MG63 (cell line): ENCODE measurements at places on chromosomes 3 and 15. TPM values are rescaled to one million over a fixed set of nuclear protein-coding genes. Genes with fewer than 3 reads are reported as not detected.
A peak's percentile ranks its signal among the peaks of the same experiment; 100 is the strongest.

DNA sequence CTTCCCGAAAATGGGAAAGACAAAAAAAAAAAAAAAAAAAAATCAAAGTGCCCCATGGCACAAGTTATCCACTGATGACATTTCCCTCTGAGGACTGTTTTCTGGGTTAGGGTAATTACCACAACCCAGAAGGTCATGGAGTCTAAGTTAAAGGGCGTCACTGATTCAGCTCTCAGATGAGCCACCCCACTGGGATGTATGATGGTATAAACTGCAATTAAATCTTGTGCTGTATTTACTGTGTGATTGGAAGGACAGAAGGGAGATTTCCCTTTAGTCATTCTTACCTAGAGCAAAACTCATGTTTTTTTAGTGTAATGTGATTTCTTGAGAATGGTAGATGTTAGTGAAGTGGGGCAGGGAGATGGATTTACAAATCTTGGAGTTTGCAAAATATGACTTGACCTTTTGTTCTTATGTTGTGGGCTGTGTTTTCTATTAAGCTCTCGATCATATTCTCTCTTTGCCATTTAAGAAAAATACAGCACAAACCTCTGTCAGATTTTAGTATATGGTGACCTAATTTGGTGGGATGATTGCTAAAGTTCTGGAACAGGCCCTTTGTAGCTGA is 244.2 kb downstream of the PTPRG start:
- no peak for DNase-seq

- no peak for DNase-seq
These were observed 134.5 kb upstream of the AADACL2 start for GRCh38 chr3:151599103-151599672.

- DNase-seq: no peak
These were observed 1.7 kb downstream of the BUB1B start for GRCh38 chr15:40162552-40162951.

DNA sequence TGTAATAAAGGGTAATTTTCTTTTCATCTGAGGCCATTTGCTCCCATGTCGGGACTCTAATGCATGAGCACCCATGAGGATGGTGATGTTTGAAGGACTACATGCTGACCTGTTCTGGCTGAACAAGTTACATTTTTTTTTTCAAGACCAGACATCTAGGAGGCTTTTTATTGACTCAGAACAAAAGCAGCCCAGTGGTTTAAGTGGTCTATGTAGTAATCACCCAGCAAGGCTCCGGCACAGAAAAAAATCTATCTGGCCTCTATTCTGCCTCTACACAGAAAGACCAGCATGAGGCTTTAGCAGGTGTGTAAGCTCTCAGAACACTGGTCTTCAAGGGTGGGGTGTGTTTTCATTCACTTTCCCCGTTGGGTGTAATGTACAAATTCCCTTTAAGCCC is 95.1 kb upstream of the ZBED2 start:
- DNase-seq: no peak

DNA sequence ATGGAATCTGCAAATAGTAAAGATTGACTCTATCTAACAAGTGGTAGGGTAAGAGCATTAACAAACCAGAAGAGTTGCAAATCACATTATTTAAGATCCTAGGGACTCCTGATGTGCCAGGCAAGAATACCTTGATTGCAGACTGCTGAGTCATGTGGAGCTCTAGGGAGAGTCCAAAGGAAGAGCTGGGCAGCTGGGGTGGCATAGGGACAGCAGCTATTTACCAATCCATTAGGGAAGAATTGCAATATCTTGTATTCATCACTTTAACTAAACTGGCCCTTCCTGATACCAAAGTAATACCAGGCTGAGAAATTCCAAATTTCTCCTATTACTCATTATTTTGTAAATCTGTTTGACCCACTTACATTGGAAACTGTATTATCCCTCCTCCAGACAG is 52.2 kb upstream of the ACP3 start:
- DNase-seq: no peak

DNA sequence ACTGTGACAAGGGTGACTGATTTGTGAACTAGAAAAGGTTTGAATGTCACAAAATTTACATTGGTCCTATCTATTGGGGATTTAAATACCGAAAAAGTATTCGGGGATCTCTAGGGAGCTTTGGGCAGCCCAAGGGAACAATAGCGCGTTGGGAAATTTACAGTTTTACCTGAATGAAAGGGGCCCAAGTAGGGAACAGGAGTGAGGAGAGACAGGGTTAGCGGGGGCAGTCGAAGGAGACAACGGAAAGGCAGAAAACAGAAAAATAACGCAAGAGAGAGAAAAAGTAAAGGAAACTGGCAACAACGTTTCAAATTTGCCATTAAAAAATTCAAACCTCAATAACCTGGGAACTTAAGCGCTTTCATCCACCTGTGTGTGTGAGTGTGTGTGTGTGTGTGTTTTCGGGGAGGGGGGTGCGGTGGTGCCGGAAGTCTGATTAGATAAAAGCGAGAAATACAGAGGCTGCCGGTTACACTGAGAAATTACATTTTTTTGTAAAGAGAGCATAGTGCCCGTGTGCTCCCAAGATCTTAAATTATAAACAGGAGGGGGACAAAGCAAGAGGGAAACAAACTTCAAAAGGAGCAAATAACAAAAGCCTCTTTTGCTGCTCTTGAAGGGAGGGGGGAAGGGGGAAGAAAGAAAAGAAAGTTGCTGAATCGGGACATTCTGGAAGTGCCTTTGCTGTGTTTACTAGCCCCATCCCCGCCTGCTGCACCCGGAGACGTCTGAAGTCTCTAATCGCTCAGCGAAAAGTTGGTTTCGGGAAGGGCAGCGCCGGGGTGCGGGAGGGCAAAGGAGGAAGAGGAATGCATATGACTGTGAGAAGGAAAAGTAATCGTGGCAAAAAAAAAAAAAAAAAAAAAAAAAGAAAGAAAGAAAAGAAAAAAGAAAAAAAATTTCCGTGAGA is 721 bp upstream of the ZIC1 start:
- DNase-seq: peak; percentile 78

DNA sequence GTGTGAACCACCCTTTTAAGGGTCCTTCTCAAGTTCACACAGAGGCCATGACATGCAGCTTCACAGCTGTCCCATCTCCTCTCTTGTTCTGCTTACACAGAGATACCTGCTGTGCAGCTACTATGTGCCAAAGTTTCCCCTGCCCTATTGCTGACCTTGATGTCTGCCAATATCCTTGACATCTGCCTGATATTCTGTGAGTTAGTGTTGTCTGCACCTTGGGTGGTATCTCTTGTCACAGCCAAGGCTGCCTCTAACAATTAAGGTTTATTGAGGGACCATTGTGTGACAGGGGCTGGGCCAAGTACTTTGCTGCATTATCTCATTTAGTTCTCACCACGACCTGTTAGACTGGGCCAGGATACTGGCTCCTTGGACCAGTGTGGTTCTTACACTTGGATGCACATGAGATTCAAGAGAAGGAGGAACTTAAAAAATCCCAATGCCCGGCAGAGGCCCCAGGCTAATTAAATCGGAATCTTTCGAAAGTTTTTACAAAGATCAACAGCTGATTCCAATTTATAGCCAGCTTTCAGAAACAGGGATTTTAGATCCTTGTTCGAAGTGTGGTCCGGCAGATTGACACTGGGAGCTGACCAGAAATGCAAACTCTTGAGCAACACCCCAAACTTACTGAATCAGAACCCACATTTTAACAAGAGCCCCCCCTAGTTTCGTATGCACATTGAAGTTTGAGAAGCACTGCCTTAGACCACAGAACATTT is 178.6 kb downstream of the SATB1 start:
- DNase-seq: no peak

DNA sequence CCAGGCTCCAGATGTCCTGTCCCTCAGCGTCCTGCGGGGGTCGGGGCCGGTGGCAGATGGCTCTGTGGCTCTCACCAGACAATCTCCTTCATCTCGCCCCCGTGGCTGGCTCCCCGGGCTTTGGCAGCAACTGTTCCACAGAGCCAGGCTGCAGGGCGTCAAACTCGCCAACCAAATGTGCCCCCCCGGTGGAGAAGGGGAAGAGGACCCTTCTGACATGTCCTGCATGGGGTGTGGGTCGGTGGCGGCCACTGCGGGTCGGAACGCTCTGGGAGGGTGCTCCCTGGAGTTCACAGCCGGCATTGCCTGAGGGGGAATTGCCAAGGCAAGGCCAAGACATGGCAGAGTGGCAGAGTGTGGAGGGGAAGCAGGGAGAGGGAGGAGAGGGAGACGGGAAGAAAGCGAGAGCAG is 36.0 kb downstream of the BDH1 start:
- no peak for DNase-seq

GRCh38 chr3:149832086-149832485 is 19.1 kb downstream of the RNF13 start:
- DNase-seq: no peak

DNA sequence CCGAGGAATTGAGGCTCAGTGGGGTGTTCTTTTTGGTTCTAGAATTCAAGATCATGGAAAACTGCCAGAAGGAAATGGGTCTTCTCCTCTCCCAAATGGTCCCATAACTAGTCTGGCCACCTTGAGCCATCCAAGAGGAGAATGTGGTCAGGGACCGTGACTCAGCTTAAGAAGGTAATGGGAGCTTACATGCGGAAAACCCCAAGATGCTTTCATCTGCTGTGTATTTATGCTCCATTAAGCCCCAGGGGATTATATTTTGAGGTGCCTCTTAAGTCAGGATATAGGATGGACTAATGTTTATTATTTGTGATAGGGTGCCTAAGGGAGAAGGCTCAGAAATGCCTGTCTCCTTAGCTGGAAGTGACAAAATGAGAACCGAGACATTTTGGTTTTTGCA is 39.2 kb upstream of the DLG1 start:
- no peak for DNase-seq

GRCh38 chr15:99983171-99983885 is 250.1 kb upstream of the LYSMD4 start:
- no peak for DNase-seq

DNA sequence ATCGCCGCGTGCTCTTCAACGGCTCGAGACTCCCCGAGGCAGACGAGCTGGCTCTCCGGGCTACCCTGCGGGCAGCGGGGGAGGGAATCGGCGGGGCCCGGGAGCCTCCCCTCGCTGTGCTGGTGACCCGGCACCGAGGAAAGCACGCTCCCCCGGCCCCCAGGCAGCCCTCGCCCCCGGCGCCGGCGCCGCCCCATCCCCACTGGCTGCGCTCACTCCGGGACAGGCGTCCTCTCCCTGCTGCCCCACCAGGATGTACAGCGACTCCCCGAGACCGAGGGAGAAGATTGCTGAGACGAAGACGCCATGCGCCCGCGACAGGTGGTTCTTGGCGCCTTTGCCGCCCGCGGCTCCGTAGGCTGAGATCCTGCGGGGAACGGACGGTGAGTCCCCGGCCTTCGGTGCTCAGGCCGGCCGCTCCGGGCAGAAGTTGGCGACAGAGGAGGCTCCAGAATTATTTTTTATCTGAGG is 1.7 kb downstream of the LTK start:
- DNase-seq: no peak

- no peak for DNase-seq
These were observed 262.9 kb upstream of the SLITRK3 start for GRCh38 chr3:165459111-165459510.

GRCh38 chr15:98412852-98413251 is 235.5 kb upstream of the IGF1R start:
- DNase-seq: no peak

DNA sequence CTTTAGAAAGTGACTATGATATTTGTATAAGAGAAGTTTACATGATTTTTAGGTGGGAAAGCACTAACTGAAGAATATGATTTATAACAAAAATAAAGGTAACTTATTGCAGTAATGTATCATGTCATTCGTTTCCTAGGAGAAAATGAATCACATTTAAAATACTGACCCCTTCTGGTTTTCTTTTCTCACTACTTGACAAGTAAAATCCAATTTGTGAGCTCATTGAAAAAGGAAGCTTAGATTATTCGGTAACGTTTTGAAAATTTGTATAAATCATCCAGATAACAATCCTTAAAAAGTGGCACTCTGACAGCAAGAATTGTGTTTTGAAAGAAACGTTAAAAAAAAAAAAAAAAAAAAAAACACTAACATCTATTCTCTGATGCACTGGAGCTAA is 39.0 kb downstream of the NSUN3 start:
- DNase-seq: no peak

CYP1A2 gene
- total RNA-seq: 0.23 TPM in 1 of 2 replicates, not detected in the other

C15orf40 gene
- 7.9 and 41.4 TPM in 2 replicates for total RNA-seq

SLC28A1 gene
- not detected in 2 replicates for total RNA-seq

EFCAB12 gene
- total RNA-seq: 0.03 TPM in 1 of 2 replicates, not detected in the other

ZKSCAN7 gene
- total RNA-seq: not detected in 2 replicates
